ENCODE measurements at places on chromosomes 11 and 22. TPM values are rescaled to one million over a fixed set of nuclear protein-coding genes. Genes with fewer than 3 reads are reported as not detected.

DNA sequence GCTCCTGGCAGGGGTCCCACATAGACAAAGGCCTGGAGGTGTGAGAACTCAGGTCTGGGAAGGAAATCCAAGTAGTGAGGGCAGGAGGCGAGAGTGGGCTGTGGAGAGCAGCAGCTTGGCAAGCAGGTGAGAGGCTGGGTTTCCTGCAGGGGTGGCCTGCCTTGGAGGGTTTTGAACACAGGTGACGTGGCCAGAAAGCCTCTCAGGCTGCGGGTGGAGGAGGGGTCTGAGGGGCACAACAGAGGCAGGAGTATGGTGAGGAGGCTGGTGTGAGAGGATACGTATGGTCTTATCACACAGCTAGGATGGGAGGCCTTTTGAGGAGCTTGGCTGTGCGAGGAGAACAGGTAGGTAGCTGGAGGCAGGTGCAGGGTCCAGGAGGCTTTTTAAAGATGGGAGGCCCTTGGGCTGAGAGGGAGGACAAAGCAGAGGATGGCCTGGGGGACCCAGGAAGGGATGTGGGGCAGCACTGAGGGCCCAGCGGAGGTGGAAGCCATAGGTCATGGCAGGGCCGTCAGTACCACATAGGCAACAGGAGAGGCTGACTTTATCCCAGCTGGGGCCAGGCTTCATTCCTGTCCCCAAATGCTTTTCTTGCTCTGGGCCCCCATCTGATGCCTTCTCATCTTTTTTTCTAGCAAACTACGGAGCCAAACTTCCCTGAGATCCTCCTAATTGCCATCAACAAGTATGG is 84.4 kb downstream of the MYO7A start:
- no peak for DNase-seq

The SLC5A4 gene
- total RNA-seq, result not detected

The CHRM1 gene
- not detected for total RNA-seq

GRCh38 chr11:75465701-75466531 is 32.9 kb upstream of the KLHL35 start:
- no peak for DNase-seq

GRCh38 chr11:21727102-21727501 is 465.8 kb upstream of the ANO5 start:
- DNase-seq, result no peak

DNA sequence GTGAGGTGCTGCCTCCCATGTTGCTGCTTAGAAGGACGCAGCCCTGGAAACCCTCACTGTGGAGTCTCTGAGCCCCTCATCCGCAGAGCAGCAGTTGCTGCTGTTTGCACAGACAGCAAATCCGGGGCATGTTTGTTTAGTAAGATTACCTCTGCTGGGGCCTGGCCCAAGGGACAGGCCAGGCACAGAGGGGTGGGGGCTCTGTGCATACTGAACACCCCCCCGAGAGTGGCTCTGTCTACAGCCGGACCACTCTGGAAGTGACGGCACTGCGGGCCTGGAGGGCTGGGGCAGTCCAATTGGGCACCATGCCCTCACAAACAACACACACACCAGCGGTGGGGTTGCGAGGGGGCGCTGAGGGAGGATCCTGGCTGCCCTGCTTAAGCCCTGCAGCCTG is 22.9 kb upstream of the CCDC188 start:
- no peak for DNase-seq

DNA sequence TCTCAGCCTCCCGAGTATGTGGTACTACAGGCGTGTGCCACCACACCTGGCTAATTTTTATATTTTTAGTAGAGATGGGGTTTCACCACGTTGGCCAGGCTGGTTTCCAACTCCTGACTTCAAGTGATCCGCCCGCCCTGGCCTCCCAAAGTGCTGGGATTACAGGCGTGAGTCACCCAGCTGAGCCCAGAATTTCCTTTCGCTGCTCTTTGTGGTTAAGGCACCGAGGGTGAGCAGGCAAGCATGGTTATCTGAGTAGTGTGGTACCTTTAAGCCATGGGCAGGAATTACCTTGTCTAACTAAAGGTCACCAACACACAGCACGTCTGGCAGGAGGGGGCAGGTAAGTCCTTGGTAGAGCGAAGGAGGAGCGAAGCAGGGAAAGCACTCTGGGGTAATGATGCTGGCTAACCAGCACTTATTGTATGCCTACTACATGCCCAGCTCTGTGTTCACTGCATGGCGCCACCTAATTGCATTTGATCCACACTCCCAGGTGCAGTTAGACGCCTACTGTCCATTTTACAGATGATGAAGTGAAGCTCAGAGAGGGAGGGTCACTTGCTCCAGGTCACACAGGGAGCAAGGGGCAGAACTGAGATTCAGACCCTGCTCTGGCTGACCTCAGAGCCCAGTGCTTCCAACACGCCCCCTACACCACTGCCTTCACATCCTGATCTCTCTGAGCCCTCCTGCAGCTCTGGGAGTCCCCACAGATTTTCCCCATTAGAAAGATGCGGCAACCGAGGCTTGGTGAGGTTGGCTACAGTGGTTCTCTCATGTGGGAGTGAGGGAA is 45.7 kb downstream of the TRIOBP start:
- no peak for DNase-seq

DNA sequence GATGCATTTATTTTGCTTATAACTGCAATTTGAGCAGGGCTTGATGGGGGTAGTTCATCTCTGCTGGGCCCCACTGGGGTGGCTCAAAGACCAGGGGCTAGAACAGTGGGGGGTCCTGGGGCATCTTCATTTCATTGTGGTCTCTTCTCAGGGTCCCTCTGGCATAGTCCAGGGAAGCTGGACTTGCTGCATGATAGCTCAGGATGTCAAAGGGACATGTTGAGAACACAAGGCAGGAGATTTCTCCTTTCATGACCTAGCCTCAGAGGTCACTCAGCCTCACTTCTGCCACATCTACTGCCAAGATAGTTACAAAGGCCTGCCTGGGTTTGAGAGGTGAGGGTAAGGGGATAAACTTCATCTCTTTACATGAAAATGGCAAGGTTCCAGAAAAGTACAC is 89.5 kb downstream of the CWC15 start:
- no peak for DNase-seq

The SLC6A5 gene
- total RNA-seq, result not detected

GRCh38 chr22:31853736-31854495 is 90.4 kb upstream of the YWHAH start:
- DNase-seq, result no peak

DNA sequence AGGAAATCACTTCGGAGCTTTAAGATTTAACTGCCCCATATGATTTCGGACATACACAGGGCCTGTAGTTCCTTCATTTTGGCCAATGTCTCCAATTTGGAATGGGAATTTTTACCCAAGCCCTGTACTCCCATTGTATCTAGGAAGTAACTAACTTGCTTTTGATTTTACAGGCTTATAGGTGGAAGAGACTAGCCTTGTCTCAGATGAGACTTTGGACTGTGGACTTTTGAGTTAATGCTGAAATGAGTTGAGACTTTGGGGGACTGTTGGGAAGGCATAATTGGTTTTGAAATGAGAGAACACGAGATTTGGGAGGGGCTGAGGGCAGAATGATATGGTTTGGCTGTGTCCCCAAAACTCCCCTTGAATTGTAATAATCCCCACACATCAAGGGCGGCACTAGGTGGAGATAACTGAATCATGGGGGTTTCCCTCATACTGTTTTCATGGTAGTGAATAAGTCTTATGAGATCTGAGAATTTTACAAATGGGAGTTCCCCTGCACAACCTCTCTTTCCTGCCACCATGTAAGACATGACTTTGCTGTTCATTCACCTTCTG is 130.5 kb downstream of the LARGE1 start:
- DNase-seq, result no peak

- DNase-seq, result no peak
Measured at GRCh38 chr22:49942565-49943404, 17.8 kb upstream of the PIM3 start.

- peak; percentile 34 for DNase-seq
Measured at GRCh38 chr22:20465759-20466077, 28.1 kb upstream of the SCARF2 start.

- no peak for DNase-seq
Measured at GRCh38 chr22:48981371-48982061, 846.2 kb downstream of the BRD1 start.

- peak; percentile 62 for DNase-seq
Measured at GRCh38 chr22:37633625-37634416, 5.6 kb upstream of the SH3BP1 start.

GRCh38 chr11:94910779-94911178 is 62.6 kb downstream of the CWC15 start:
- no peak for DNase-seq

The PANX2 gene
- 0.10 TPM for total RNA-seq

GRCh38 chr11:28815110-28815509 is 706.9 kb downstream of the METTL15 start:
- no peak for DNase-seq

- no peak for DNase-seq
Measured at GRCh38 chr11:59769111-59769510, 13.9 kb downstream of the STX3 start.

DNA sequence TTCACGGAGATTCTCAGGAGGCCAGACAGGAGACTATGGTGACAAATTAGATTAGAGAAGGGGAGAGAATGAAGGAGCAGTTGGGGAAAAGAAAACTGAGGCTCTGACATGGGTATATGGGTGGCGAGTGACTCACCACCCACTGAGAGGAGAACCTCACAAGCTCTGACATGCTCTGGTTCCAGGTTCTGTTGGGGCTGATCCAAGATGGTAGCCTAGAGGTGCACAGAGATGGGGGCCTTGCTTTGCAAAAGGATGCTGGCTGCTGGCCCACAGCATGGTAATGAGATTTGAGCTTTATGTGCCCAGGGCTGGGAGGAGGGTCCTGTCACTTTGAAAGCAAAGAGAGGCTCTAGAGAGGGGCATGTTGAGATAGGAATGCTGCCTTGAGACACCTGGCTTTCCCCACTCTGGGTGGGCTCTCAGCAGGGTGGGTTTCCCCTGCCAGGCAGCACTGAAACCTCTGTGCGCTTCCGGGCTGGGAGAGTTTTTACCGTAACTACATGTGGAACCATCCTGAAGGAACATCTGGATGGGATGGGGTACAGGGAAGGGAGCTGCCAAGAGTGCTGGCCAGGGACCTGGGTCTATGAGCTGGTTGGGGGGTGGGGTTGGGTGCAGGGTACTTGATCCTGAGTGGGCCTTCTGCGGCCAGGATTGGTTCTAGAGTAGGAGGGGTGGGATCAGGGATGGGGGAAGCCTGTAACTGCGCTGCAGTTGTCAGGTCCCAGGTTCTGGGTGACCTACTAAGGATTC is 1.2 kb upstream of the GRK2 start:
- DNase-seq, result no peak
